ENCODE measurements at places on chromosomes 1 and 21.

- DNase-seq: no peak
These were observed 2.8 kb upstream of the ABCG1 start for GRCh38 chr21:42215942-42216725.

- no peak for DNase-seq
These were observed 14.7 kb upstream of the CD53 start for GRCh38 chr1:110857964-110858948.

GRCh38 chr1:67557696-67558448 is 127.1 kb upstream of the GADD45A start:
- DNase-seq: no peak

DNA sequence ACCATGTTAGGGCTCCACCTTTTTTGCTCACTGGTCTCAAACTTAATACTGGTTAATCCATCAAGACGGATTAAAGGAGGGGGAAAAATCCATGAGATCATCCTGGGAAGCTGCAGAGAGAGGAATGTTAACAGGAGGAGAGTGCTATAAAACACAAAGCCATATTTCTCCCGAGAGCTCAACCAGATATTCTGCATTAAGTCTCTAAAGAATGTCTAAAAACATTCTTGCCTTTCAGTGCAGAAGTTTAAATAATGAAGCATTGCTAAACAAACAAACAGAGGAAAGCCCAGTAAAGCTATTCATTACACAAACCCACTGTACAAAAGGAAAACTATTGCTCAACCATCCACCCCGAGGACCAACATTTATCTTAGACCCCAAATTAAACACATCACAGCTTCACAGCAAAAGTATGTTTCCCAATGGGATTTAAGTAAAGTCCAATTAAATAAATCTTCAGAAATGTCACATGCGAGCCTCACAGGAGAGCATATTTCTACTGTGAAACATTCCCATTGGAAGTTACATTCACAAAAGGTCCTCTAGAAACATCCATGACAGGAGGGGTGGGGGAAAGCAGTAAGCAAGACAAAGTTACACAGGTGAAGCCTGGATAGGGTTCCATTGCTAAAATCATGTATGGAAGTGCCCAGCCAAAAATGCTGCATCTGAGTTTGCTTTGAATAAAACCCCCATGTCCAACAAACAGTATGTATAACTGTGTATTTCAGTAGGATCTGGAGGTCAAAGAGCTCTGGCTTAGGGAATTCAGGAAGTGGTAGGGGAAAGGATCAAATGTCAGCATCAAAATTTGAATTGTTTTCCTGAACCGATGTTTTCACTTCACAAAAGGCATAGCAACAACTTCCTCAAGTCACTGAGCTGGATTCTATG is 23.3 kb downstream of the DUSP10 start:
- DNase-seq: no peak

- no peak for DNase-seq
These were observed 190.0 kb upstream of the VAMP3 start for GRCh38 chr1:7580923-7581753.

DNA sequence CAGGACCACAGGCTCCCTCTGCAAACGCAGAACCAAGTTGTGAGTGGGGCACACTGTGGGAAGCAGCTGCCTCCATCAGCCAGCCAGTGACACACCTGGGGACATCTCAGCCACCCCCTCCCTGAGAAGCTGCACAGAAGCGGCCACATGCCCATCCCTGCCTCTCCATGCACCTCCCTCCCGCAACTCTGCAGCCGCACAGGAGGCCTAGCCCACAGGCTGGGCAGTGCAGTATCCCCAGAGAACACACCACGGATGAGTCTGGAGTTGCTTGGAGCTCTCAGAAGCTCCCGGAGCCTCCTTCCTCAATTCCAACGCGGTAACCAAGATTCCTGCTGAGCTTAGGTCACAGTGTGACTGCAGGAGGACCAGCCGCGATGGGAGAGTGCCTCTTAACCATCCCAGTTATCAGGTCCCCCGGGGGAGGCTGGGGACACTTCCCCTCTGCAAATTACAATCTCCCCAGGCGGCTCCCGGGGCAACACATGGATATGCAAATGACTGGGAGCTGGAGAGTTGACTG is 1.2 kb upstream of the WNT3A start:
- no peak for DNase-seq

DNA sequence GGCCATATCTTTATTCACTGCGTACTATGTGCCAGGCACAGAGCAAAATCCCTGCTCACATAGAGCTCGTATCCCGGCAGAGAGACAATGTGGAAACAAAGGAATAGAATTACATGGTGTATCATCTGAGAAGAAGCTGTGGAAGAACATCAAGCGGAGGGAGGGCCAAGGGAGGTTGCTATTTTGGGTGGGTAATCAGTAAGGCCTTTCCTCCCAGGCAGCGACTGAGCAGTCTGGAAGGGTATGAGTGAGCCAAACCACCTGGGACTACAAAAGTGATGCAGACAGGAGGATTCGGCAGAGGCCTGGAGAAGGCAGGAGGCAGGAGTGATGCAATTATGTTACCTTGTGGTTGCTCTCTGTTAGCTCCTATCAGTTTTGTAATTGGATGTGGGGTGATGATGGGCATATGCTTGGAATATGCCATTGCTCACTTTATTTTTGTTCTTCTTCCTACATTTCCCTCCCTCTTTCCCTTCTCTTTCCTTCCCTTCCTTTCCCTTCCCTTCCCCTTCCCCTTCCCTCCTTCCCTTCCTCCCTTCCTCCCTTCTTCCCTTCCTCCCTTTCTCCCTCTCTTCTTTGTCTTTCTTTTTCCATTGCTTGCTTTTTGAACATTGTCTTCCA is 172.9 kb downstream of the DISC1 start:
- DNase-seq: no peak

DNA sequence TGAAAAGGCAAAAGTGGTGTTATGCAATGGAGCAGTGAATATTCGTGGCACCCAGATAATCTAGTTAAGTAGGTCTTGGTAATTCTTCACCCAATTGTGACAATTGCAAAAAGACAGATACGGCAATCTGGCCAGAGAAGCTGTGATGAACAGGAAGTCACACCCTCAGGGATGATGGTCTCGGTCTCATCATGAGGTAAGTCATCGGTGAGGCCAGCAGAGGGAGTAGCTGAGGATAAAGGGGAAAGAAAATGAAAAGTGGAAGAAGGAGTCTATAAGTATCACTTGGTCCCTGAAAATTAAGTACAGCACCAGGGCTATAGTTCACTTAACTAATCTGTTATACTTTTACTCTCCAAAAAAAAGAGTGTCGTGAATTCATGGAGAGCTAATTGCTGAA is 258.8 kb upstream of the NCAM2 start:
- no peak for DNase-seq

- DNase-seq: no peak
These were observed 1.5 kb upstream of the KRTAP10-6 start for GRCh38 chr21:44593598-44594405.

GRCh38 chr1:200118779-200119505 is 91.4 kb downstream of the NR5A2 start:
- DNase-seq: no peak

DNA sequence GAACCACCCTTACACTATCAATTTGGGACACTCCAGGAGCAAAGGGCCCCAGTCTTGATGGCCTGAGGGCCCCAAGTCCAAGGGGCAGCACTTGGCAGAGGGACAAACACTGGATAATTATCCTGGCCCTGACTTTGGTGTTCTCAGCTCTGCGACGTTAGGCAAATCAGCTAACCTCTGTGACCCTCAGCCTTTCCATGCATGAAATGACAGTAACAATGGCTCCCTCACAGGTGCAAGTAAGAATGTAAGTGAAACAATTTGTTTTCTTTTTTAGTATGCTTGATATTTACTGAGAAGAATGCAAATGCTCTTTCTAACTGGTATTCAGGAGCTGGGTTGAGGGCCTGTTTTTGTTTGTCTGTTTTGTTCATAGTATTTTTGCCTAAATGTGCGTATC is 61.6 kb upstream of the PRDX6 start:
- no peak for DNase-seq

GRCh38 chr1:162899422-162900146 is 38.6 kb upstream of the CCDC190 start:
- no peak for DNase-seq

DNA sequence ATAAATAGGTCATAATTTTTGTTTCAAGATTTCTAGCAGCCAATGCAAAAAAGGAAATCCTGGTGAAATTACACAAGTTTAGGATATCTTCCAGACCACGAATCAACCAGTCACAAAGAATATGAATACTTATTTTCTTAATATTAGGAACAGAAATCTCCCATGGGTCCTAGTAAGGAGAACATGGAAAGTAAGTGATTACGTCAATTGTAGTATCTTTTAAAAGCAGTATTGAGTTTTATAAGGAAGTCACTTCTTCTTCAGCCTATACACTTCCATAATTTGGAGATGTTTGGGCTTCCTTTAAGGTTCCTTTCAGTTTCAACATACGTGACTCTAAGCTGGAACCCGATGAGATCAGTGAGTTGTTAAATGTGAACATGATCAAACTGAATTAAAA is 534.5 kb downstream of the USP25 start:
- no peak for DNase-seq

- no peak for DNase-seq
These were observed 13.2 kb downstream of the QSOX1 start for GRCh38 chr1:180167721-180168467.

DNA sequence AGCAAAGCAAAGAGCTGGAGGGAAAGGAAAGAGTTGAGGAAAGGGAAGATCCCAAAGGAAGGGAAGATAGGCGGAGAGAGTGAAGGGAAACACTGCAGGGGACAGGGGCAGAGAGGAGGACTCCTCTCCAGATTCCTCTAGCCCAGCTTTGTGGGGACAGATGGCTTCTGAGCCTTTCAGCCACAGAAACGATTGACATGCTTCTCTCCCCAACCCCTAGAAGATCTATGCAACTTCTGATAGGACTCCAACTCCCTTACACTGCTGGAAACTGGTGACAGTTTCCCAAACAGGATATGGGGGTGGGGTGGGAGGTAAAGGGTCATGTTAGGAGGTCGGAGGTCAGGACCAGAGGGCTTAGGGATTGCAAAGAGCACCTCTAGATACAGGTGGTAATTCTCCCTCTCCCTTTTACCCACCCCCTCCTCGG is 6.5 kb downstream of the MEX3A start:
- DNase-seq: no peak

DNA sequence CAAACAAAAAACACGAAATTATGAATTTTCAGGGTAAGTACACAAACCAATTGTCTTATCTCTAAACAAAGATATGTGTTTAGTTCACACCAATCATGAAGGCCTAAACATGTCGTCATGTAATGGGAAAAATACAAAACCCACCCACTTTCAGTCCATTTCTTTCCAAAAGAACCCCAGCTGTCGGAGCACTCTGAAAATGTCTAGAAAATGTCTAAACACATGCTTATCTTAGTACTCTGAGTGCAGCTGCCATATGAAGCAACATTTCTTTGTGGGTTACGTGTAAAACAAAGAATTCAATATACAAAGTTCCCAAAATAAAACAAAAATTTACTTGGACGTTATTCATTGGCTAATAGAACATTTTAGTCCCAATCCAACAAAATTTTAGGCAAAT is 22.7 kb downstream of the SERBP1 start:
- DNase-seq: no peak

DNA sequence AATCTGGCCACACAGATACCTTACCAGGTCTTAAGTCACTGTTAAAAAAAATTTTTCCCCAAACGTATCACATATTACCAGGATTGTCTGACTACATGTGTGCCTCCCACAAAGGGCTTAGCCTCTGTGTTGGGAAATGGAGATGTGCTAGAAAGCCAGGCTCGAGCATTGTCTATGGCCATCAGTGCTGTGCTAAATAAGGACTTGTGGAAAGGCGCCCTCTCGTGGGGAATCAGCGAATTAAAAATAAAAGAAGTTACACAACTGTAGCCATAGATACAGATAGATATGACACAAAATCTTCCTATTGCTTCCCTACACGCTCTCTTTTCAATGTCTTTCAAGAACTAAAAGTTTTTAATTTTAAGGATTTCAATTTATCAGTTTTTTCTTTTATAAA is 47.5 kb upstream of the CRNN start:
- DNase-seq: peak; percentile 36

DNA sequence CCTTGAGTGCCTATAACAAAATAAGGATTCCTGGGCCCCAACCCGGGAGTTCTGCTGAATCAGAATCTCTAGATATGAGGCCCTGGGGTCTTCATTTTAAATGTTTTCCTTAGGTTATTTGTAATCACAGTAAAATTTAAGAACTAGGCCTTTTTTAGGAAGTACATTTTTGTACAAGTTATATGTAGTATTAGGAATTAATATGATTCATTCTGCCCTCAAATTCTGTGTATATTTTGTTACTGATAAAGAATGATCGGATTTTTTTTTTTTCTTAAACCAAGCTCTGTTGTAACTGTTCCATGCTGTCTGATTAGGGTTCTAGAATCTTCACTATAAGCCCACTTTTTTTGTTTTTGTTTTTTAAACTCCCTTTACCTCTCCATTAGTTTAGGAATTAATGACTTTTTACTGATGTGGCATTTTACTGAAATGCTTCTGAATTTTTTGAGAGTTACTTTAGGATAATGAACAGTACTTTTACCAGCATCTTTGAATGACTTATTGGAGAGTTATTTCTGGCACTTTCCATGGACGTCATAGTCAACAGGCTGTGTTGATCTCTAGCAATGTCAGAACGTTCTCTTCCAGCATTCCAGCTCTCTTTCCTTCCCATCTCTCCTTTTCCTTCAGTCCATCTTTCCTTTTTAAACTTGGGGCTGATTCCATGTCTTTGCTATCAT is 48.3 kb downstream of the CLIC4 start:
- no peak for DNase-seq

DNA sequence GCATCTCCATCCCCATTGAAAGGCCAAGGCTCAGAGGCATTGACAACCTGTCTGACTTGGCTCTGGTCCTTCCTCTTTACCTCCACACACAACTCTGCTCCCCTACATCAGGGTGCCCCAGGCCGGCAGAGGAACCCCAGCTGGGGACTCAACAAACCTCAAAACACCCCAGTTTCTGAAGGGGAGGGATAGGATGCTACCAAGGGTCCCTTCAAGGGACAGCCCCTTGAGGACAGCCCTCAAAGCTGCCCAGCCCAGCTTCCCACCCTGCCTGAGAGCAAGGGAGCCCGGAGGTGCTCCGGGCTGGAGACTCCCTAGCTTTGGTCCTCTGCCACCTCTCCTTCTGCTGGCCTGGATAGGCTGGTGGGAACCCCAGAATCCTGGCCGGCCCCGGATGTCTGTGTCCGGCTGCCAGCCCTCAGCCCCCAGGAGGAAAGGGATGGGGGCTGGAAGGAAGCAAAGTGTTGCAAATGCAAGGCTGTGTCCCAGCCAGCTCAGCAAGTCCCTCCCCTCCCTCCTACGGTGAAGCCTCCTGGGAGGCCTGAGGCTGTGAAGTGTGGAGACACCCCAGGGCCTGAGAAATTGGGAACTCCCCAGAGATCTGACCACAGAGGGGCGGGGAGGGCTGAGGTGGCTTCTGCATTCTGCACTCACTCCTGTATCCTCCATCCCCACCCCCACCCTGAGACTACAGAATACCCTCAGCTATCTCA is 1.1 kb upstream of the MARCKSL1 start:
- DNase-seq: peak; percentile 88

- DNase-seq: no peak
These were observed 396.5 kb downstream of the RRAGC start for GRCh38 chr1:38463074-38463473.

All from CD4-positive, alpha-beta T cell treated with Interleukin-15 for 1 hour (primary cell).